ENCODE measurements at places on chromosomes 4 and X.

DNA sequence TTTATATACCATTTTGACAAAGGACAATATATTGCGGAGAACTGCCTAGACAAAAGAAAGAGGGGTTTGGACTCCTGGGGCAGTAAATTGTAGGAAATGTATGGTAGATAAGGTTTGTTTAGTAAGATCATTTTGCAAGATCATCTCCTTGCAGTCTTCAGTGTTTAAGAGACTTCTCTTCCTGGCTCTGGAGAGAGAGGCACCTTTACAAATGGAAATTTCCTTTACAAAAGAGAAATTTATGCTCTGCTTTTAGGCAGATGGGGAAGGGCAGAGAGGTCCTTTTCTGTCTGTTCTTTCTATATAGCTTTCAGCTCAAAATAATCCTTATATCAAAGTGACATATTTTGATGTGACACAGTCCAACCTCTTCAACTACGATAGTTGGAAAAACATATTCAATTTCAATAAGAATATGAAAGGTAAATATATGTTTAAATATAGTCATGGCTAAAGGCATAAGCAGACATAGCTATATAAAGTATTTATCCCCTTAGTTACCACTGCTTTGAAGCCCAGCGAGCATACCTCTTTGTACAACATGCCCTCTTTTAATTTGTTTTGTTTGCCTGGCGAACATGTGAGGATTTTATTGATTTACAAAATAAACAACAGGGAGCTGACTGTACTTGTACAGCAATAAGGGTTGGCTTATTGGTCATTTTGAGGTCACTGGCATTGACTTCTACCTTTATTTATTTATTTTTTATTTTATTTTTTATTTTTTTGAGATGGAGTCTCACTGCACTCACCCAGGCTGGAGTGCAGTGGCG is 65.2 kb downstream of the TRIM2 start:
- no peak for DNase-seq

DNA sequence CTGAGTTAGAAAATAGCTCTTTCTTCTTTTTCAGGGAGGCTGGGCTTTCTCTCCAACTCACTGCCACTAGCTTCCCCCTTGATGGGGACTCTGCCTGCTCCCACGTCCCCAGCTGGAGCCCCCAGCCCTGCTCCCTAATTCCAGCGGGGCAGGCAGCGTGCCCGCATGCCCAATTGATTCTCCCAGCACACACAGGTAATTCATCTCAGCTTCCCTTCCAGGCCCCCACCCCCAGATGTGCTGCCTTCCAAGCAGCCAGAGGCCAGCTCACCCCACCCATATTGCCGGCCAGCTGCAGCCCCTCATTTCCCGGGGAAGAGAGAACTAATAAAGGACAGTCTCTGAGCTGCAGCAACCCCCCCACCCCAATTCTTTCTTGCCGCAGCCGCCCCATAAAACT is 69.8 kb downstream of the EFNB1 start:
- DNase-seq: no peak

GRCh38 chr4:25969374-25970155 is 55.5 kb downstream of the SMIM20 start:
- no peak for DNase-seq

DNA sequence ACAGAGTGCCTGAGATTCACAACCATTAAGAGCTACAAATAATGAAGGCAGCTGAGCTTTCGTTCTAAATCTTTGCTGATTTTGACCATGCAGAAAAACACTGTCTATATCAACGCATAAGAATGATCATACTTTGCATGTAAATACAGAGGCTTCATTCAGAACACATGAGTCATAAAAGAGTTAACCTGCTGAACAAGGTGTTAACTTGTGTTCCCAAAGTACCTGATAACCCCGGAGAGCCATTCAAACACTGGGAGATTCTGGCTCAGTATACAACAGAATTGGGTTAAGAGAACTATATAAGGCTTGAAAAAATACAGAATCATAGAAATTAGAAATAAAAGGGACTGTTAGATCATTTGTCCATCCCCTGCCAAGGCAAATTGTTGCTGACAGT is 964.3 kb upstream of the TENM3 start:
- DNase-seq: no peak

DNA sequence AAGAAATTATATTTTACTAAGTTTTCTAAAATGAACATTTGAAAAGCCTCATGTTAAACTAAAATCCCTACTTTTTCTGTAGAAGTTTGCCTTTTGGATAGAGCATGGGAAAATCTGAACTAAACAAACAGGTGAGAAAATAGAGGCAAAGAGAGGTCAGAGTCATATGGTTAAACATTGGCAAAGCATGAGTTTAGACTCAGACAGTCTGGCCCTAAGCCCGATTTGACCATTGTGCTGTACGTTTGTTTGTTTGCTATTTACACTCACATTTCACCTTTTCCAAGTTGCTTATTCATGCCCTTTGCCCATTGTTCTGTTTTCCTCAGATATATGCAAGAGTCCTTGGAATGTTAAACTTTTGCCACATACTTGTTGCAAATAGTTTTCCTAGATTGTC is 85.4 kb downstream of the TIGD2 start:
- DNase-seq: no peak

DNA sequence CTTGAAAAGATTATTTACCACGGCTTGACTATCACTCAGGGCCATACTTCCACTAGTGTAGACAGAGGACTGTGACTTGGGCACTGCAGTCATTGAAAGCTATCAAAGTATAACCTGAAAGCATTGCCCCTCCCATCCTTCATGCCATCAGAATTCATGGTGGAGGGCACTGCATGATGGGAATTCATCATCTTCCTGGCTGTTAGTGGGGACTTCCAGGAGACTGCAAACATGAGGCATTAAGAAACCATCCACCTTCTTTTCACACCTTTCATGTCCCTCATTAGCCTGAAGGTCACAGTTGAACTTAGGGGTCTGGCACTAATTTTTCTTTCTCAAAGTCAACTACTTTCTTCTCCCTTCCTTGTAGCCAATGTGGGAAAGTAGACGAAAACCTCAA is 25.8 kb downstream of the VSIG4 start:
- DNase-seq: no peak

DNA sequence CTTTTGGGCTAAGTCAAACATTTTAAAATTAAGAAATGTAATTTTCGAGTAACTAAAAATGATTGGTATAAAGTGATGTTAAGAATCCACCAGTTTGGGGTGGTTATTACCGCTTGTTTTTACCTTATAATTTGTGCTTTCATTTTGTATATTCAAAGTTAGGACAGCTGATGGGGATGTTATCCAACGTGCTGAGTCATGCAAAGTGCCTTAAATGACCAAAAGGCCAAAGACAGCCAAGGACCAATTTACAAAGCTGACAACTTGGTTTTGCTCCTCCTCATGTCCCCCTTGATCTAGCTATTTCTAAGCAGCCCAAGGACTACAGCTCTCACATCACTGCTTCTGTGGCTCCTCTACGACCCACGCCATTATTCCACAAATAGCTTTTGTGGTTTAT is 181.4 kb upstream of the PCDH7 start:
- DNase-seq: no peak

Measured in NCI-H510A (cell line).